Activated CD4-positive, CD25-positive, alpha-beta regulatory T cell (primary cell): ENCODE measurements at places on chromosomes 12 and 14.

DNA sequence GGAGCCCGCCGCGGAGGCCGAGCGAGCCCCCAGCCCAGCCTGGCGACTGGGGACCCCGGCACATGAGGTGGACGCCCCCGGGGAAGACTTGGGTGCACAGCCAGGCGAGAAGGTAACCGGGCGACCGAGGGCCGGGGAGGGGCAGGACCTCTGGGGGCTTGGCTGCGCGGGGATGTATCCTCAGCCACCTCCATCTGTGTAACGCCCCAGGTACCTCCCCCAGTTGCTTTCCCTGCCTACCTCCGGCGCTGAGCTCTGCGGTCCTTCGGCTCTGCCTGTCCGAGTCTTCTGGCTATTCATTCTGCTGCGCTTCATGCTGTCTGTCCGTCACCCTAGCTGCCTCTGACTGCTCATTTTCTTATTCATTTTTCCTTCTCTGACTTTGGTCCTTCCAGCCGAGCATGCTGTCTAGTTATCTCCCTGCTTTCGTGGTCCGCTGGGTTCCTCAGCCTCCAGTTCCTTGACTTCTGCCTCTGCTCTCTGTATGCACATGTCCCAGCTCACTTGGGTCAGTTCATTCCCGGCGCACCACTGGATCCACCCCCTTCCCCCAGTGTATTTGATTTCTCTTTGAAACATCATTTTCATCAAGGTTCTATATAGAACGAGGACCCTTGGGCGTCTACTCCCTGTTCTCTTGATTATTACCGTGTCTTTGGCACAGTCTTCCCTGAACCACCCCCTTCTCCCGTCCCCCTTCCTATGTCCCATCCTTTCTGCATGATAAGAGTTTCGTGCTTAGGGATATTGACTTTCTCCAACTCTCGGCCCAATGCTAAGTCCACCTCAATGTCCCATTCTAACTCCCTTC, 612 bp downstream of the PHC1 start:
- DNase-seq, result no peak

DNA sequence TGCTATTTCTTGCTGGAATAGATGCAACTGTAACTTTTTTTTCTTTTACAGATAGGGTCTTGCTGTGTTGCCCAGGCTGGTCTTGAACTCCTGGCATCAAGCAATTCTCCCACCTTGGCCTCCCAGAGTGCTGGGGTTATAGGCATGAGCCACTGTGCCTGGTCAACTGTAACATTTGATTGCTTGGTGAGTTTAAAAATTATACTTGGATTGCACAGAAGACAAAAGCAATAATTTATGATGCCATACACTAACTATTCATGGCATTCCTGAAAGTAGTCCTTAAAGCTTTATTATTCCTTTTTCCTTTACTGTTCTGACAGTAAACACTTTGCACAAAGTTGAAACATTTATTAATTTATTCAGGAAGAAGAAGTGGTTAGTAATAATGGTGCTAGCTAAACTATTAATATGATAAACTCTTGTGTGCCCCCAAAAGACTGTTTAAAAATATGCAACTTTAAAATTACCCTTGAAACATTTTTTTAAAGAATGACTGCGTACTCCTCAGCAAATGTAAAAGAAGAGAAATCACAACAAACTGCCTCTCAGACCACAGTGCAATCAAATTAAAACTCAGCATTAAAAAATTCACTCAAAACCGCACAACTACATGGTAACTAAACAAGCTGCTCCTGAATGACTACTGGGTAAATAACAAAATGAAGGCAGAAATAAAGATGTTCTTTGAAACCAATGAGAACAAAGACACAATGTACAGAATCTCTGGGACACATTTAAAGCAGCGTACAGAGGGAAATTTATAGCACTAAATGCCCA, 8.3 kb downstream of the PTPRB start:
- DNase-seq, result no peak

DNA sequence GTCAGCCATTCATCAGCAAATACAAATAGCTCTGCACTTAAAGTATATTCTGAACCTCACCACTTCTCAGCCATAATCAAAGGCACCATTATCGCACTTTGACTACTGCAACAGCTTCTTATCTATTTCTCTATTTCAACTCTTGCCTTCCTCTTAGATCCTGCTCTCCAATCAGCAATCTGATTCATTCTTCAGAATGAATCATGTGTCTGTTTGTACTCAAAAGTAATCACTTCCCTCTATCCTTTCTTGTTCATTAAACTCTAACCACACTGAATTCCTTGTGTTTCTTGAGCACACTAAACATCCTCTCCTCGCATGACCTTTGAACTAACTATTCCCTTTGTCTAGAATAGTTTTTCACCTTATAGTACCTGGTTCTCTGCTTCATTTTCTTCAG, 12.8 kb upstream of the OR4E1 start:
- no peak for DNase-seq

DNA sequence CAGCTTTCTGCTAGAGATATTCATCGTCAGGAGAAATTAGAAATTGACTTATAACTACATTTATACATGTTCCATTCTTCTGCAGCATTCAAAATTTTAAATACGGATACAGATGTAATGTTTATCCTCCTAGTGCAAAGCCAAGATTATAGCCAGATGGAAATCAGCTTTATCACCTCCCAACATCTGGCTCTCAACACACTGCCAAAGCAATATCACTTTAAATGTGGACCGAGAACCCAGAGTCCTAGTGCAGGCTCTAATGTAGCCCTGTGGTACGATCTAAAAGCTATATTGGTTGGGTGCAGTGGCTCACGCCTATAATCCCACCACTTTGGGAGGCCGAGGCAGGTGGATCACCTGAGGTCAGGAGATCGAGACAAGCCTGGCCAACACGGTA, 6.5 kb downstream of the MLH3 start:
- DNase-seq, result no peak

DNA sequence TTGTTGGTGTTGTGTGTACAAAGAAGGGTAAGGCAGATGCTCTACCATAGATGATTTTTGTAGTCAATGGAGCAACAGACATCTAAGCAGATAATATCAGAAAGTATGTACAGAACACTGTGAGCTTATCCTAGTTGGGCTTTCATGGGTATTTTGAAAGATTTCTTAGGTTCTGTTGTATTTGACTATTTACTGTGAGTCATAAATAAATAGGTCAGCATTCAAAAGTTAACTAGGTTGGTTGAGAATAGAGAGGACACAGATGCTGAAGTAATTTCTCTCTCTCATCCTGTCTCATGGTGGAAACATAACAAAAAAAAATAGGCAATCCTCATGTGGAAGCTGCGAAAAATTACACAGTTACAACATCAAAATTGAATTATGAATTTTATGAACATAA, 413.5 kb downstream of the CCDC91 start:
- DNase-seq, result no peak

DNA sequence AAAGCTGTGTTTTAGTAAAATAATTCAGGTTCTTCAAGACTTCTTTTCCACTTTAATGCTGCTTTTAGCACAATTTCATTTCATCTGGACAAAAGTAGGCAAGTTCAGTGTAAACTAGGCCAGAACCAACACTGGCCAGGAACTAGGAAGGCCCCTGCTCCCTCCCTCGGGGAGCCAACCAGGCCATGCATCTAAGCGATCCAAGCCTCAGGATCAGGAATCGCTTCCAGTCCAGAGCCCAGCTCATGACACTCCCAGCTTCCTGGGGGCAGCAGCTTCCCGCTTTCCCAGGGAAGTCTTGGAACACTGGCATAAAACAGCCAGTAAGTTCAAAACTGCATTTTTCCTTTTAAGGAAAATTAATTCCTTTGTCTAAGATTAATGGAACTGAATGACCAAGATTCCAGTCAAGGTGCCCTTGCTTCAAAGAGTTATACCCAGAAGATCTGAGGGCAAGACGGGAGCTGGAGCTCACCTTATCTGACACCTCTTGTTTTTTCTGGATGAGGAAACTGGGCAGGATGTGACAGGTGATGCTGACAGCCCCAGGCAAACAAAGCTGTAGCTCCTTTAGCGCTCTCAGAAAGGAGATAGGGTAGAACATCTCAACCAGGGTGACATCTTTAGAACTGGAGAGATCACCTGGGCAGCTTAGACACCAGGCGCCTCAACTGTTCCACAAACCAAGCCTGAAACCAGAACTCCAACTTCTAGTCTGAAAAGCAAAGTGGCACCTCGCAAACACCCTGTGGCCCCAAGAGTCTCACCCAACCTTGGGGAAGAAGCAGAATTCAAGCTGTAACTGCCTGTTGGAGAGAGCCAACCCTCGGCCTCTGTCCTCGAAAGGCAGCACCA, 61.4 kb upstream of the PNMA1 start:
- DNase-seq, result no peak

DNA sequence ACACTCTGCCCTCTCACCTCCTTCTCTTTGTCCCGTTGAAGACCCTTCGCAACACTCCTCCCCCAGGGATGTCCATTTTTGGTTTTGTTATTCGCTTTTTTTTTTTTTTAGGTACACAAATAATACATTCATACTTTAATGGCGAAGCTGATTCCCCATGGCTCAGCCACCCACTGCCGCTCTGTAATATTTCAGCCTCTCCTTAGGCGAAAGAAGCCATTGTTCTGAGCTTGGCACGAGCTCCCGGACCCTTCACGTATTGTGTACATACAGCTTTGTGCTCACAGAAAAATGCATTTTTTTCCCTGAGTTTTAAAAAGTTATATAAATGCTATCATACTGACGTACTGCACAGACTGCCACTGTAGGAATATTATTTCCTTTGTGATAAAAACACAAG, 115.0 kb downstream of the TMEM132C start:
- no peak for DNase-seq

- no peak for DNase-seq
These were observed 5.7 kb upstream of the WSCD2 start for GRCh38 chr12:108123402-108123801.

DNA sequence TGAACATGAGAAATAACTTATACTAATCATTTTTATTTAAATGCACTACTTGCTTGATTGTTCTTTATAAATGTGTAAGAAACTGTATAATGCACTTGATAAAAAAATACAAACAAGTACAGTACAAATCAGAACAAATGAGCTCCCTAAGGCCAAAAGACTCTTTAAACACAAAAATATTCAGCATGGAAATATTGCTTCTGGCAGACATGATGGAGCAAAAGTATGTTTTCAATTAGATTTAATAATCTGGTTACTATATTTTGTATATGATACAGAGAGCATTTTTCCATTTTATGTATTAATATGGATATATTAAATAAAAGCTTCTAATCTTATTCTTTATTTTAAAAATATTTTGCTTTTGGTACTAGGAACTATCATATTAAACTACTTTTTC, 800.2 kb upstream of the LRFN5 start:
- no peak for DNase-seq

GRCh38 chr12:64192644-64193444, 29.3 kb downstream of the KICS2 start:
- DNase-seq, result no peak

DNA sequence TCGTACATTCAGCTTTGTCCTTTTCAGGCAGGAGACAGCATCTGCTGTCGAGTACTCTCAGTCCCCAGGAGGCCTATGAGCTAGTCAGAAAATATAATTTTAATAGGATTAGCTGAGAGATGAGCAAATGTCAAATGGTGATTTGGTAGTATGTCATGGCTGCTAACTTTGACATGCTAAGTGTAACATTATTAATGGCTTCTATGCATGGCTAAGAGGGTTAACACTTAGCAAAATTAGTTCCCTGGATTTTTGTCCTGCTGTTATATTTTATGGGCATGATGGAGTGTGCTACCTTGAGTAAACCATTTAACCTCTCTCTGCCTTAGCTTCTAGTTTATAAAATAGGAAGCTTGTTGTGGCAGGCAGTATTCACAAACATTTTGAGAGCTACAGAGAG, 2.9 kb upstream of the PCNX1 start:
- DNase-seq, result no peak

DNA sequence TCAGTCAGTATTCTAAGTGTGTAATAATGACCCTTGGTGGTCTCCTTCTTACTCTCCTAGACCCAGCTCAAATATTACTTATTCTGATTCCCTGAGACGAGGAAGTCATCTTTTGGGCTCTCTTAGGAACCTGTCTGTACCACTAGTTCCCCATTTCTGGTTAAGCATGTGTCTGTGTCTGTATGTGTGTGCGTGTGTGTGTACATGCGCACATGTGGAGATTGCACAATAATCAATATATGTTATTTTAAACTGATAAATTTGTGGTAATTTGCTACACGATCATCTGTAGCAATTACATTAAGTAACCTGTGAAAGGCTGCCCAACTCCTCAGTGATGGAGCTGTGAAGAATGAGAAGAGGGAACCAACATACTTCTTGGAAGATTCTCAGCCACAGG, 132.2 kb downstream of the ASCL4 start:
- DNase-seq, result no peak

- no peak for DNase-seq
These were observed 47.3 kb downstream of the WDR20 start for GRCh38 chr14:102187044-102187443.

- DNase-seq, result no peak
These were observed 16.8 kb downstream of the C12orf43 start for GRCh38 chr12:120999191-121000120.

GRCh38 chr12:102567031-102567985, 86.9 kb upstream of the IGF1 start:
- DNase-seq, result no peak

DNA sequence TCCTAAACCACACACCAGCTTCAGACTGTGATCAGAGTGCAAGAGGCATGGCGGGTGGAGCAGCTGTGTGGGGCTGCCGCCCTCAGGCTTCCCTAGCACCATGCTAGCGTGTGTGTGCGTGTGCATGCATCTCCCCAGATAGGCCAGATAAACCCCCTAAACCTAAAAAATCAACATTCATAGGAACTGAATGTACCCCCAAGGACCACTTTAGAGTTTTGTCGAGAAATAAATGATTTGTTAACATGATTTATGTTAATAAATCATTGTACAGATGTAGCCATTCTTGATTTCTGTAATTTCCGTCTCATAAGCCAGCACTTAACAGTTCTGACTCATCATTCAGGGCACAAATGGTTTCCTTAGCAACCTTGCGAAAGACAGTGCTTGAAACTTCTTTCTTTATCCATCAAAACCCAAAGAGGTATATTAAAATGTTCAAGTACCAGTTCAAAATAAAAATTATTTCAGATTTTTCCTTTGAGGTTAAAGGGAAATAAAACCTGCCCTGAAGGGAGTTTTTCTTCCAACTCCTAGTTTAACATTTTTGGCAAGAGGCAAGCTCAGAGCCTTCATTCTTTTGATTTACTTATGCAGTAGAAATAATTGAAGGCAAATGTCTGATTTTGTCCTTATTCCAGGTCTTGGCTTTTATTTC, 206.2 kb upstream of the RGS6 start:
- DNase-seq, result no peak

DNA sequence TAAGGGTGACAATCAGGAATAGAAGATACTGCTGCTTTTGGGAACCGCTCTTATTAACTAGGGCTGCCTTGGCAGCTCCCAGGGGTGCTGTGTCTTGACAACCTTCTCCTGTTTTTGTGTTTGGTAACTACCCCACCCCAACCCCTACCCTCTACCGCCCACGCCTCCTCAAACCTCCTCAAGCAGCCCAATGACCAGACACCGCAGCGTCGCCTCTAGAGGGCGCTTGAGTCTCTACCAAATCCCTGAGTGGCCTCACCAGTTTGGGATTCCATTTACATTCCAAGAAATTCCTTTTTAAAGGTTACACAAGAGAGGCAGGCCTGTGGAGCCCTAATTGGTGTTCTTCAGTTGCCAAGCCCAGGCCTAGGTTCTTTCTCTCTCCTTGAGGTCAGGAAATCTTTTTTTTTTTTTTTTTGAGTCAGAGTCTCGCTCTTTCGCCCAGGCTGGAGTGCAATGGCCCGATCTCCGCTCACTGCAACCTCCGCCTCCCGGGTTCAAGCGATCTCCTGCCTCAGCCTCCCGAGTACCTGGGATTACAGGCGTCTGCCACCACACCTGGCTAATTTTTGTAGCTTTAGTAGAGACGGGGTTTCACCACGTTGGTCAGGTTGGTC, 72.4 kb upstream of the USP44 start:
- DNase-seq, result no peak
